ENCODE measurements at places on chromosomes 6 and 20. TPM values are rescaled to one million over a fixed set of nuclear protein-coding genes. Genes with fewer than 3 reads are reported as not detected.

DNA sequence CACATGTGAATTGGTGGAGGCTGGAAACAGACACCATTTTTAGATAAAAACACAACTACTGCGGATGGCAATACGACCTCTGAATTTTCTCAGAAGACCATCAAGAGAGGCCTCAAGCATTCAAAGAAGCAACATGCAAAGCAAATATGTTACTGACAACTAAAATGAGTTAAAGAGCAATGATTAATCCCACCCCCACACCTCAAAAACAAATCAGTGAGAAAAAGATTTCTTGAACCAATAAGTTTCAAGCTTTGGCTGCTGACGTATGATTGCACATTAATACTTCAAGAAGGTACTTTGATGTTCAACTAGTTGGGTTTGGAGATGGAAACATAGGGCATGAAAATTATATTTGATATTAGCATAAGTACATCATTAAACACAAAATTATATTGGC lies 982 bp downstream of the MMUT start:
- DNase-seq, result no peak

GRCh38 chr6:13001927-13002326 lies 285.4 kb downstream of the PHACTR1 start:
- DNase-seq, result no peak

DNA sequence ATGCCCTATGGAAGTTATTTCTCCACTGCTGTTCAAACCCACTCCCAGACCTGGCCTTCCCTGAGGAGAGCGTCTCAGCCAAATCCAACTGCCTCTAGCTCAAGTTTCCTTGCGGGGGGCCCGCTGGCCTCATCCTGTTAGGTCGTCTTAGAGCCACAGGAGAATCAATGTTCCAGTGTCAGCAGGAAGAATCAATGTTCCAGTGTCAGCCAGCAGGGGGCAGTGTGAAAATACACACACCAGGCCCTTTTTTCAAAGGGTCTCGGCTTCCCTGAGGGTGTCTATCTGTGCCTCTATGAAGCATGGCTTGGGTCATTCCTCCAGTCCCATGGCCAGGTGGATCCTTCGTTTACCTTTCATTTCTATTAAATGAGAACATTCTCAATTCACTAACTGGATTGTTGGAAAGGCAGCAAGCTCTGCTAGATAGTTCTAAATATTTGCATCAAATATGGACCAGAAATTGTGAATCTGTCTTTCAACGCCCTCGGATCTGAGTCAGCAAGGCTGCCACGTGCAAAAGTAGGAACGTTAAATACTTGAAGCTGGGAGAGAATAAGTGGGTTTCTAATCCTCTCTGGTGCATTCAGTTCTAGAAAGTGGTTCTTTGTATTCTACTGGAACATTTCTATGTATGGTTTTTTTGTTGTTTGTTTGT lies 19.2 kb downstream of the PRND start:
- peak; percentile 70 for DNase-seq

DNA sequence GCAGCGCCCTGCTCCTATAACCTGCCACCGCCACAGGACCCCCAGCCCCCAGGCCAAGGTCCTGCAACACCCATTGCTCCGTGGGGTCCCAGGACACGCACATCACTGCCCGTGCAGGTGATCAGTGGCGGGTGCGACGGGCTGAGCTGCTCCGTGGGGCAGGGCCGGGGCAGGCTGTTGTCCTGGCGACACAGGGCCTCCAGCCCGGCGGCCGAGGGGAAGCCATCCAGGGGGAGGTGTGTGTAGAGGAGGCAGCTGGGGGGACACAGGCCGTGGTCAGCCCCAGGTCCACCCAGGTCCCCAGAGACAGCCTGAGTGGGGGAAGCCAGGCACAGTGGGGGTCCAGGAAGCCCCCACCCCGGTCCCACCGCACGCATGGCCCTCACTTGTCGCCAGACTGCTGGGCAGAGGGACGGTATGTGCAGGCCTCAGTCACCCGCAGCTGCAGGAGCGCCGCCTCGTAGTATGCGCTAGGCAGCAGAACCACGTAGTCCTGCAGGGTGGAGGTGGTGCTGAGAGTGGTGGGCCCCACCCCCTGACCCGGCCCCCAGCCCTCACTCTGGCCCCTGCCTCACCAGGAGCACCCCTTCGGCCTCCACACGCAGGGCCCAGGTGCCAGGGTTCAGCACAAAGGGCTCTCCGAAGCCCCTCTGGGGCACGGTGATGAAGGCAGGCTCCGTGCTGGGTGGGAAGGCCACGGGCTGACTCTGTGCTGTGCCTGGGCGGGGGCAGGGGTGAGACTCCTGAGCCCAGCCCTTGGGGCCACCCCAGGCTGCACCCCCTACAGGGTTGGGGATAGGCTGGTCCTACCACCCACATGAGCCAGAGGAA lies 30.4 kb downstream of the ADRM1 start:
- DNase-seq, result no peak

GRCh38 chr20:43190332-43190953 lies 737 bp upstream of the PTPRT start:
- DNase-seq, result no peak

DNA sequence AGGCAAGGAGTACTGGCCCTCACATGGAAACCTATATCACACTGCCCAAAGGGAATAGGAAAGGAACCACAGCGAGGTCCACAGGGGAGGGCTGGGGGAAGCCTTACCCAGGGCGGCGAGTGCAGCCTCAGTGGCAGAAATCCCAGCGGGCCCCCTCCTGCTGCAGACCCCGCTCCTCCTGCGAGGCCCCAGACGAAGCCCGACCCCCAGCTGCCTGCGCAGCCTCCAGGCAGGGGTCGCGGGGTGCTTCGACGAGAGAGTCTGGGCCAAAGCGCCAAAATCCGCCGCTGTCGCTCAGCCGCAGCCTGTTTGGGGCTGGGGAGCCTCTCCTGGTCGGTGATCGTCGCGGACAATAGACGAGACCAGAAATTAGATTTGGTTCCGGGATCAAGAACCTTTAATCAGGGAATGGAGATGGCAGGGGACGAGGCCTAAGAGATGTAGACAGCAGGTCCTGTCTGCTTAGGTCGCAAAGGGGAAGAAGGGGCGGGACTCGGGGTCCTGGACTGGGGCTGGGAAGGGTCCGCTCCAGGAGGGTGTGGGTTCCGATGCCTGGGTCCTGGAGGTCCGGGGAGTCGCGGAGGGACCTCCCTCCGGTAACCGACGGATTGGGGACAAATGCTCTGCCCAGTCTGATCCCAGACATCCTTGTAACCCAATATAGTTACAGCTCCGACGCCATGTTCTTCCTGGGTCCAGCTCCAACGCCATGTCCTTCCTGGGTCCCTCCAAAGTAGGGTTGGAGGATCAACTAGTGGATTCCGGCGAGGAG lies 36.4 kb upstream of the HLA-E start:
- DNase-seq, result no peak

DNA sequence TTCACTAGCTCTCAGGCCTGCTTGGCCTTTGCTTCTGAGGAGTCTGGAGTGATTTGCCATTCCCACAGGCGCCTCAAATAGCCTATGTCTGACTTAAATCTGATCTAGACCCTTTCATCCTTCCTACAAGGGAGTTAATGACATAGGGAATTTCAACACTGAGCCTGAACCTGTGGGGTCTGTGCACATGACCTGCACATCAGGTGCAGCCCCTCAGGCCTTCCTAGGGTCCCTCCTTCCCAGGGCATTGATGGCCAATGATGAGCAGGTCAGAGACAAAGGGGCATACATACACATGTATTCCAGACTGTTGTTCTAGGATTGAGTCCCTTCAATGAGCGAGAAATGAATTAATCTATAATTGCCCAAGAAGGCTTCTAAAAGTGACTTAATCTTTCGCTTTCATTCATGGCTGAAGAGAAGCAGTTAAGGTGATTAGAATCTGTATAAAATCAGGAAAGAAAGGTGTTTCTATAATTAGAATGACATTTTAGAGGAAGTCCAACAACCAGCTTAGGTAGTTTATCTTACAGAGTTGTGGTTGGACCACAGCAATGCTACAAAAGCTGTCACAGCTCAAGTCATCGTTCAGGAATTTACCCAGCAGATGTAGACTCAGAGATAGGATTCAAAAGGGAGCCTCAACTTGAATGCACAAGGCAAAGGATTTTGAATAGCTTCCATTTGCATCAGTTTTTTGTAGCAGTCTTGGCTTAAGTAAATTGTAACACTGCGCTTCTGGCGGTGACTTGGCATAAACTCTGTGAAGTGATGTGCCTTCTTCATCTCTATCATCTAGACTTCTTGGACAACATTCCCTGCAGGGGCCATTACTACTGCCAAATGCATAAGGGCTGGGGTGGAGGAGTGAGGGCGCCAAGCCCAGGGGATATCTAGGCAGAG lies 27.0 kb upstream of the TBC1D7 start:
- DNase-seq, result no peak

GRCh38 chr6:6856538-6857523 lies 250.9 kb upstream of the RREB1 start:
- no peak for DNase-seq

GRCh38 chr20:63831993-63832686 lies 1.1 kb upstream of the ZBTB46 start:
- no peak for DNase-seq

- DNase-seq, result no peak
These were observed 292.1 kb downstream of the LAMA2 start for GRCh38 chr6:129175066-129175465.

- no peak for DNase-seq
These were observed 9.6 kb downstream of the AHCY start for GRCh38 chr20:34293589-34293988.

- no peak for DNase-seq
These were observed 1.7 kb downstream of the SRMS start for GRCh38 chr20:63545814-63546213.

DNA sequence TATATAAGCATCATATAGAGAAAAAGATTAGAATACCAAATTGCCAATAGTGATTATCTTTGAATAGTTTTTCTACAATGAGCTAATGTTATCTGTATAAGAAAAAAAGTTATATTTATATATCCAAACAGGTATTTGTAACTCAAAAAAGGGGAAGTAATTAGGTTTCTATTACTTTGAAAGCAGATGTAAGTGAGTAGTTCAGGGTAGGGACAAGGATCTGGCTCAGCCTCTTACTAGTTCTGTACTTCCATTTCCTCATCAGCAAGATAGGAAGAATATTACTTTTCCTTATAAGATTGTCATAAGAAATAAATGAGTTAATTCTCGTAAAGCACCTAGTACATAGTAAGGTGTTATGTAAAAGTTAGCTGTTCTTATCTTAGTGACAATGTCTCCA lies 32.2 kb downstream of the AHI1 start:
- DNase-seq, result no peak

DNA sequence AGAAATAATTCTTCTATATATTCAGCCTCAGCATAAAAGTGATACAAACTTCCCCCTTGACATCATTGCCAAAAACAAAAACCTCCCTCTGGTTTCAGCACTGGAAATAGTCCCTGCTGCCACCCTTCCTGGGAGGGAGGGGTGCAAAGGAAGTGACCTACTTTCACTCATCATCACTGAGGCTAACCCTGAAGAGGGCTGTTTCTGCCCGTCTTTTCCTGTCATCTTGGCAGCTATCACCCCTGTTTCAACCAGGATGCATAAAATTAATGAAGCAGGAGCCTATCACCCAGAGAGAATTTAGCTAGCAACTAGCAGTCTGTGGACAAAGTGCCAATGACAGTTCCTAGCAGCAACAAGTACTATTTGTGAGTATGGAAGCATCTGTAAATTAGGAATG lies 397.8 kb downstream of the LAMA2 start:
- no peak for DNase-seq

Gene PI3
- not detected for polyA plus RNA-seq

Gene HSPA1L
- 0.28 TPM for polyA plus RNA-seq

Gene ZGPAT
- 90.5 TPM for polyA plus RNA-seq

Gene TFEB
- polyA plus RNA-seq, result 4.6 TPM

Gene HTR1E
- polyA plus RNA-seq, result not detected

Gene TREML2
- polyA plus RNA-seq, result 0.03 TPM

Gene FOXA2
- 11.6 TPM for polyA plus RNA-seq

Gene SUMO4
- not detected for polyA plus RNA-seq

Gene CDH4
- not detected for polyA plus RNA-seq
